KG1 (cell line): ENCODE measurements at places on chromosomes 12 and 14.

- DNase-seq, result no peak
Measured at GRCh38 chr14:101491841-101492240, 69.5 kb upstream of the DIO3 start.

DNA sequence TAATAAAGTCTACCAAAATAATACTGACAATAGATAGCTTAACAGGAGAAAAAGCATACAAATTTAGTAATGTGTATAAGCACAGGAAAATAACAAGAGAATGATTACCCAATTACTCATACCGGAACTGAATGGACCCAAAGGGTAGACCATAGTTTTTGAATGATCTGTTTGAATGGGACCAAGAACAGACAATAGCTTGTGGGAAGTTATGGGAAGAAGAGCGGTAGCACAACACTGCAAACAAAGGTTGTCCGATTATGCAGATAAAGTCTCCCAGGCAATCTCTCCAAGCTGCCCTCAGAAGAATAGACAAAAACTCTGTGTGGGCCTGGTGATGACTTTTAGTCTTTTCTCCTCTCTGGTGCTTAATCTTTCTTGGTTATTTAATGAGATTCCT lies 96.6 kb upstream of the NEDD1 start:
- DNase-seq, result no peak

DNA sequence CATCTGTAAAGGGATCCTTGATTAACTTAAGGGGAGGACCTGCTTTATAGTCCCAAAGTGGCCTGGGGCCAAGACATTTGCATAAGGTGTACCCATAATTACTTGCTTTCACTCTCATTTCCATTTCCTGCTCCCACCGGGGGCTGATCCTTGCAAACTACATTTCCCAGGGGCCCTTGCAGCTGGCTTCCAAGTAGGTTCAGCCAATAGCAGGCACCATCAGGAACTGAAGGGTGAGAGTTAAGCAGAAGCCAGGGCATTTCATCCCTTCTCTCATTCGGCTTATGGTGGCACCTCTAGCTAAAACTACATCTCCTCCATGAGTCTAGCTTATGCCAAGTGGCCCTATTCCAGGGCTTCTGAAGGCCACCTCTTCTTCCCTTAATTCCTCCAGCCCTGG lies 88.8 kb downstream of the CCDC60 start:
- no peak for DNase-seq

- no peak for DNase-seq
Measured at GRCh38 chr12:127761880-127762279, 505.1 kb upstream of the TMEM132C start.

GRCh38 chr14:22159099-22159498 lies 429.9 kb downstream of the DAD1 start:
- peak; percentile 12 for DNase-seq

GRCh38 chr12:110717037-110717436 lies 25.7 kb downstream of the PPP1CC start:
- DNase-seq, result no peak

DNA sequence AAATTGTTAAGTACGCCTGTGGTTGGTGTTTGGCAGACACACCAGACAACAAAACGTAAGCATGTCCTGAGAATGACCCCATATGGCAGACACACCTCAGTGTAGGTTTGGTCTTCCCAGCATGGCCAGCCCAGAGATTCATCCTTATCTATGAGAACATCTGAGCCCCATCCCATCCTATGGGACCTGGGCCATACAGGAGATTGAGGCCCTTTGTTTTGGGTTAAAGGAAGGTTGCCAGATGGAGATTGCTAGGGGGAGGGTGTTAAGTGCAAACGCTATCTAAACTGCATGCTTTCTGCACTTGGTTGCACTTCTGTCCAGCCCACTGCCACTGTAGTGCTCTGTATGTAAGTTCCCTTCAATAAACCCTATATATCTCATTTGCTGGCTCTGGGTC lies 4.1 kb upstream of the PCNX4 start:
- DNase-seq, result no peak

DNA sequence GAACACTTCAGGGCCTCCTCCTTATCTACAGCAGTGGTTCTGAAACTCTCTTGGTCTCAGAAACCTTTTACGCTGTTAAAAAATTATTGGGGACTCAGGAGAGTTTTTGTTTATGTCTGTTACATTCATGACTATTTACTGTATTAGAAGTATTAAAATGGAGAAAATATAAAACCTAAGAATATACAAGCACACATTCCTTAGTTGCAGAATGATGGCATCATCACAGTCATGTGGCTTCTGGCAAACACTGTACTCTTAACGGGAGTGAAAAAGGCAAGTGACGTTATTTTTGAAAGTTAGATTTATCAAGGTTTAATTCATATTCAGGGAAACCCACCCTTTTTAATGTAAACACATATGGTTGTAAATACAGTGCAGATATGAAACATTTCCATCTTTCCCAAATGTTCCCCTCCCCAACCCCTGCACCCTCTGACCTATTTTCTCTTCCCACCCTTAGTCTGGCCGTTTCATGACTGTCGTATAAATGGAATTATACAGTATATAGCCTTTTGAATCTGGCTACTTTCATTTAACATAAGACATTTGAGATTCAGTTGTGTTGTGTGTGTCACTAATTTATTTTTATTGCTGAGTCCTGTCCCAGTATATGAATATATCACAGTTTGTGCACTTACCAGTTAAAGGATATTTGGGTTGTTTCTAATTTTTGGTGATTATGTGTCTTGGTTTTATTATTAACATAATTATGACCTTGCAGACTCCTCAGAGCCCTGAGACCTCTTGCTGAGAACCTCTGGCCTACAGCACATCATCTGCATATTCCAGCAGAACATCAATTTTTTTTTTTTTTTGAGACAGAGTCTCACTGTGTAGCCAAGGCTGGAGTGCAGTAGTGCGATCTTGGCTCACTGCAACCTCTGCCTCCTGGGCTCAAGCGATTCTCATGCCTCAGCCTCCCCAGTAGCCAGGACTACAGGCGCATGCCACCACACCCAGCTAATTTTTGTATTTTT lies 457.0 kb downstream of the PCNX1 start:
- no peak for DNase-seq

DNA sequence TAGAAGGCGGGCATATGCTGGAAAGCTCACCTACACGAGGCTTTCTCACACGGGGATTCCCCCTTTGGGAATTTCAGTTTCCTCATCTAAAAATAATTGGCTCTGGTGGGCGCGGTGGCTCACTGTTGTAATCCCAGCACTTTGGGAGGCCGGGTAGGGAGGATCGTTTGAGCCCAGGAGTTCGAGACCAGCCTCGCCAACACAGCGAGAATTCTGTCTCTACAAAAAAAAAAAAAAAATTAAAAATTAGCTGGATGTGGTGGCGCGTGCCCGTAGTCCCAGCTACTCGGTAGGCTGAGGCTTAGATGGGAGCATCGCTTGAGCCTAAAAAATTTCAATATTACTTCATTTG lies 400 bp upstream of the NDUFA12 start:
- no peak for DNase-seq

DNA sequence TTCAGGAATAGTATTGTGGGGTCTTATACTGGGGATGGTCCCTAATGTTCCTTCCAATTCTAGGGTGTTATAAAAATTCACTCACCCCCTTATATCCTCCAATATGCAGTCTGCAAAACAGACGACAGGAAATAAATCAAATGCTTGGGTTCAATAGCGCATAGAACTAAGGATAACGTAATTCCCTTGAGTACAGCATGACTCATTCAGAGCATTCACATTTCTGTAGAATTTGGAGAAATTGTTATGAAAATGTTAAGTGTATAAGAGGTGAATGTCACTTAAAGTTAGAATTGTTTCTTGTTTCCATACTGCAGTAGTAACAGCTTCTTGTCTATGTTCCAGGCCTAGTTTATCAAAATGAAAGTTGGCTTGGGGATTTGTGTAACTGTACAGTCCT lies 271.4 kb downstream of the RPS29 start:
- DNase-seq, result no peak

DNA sequence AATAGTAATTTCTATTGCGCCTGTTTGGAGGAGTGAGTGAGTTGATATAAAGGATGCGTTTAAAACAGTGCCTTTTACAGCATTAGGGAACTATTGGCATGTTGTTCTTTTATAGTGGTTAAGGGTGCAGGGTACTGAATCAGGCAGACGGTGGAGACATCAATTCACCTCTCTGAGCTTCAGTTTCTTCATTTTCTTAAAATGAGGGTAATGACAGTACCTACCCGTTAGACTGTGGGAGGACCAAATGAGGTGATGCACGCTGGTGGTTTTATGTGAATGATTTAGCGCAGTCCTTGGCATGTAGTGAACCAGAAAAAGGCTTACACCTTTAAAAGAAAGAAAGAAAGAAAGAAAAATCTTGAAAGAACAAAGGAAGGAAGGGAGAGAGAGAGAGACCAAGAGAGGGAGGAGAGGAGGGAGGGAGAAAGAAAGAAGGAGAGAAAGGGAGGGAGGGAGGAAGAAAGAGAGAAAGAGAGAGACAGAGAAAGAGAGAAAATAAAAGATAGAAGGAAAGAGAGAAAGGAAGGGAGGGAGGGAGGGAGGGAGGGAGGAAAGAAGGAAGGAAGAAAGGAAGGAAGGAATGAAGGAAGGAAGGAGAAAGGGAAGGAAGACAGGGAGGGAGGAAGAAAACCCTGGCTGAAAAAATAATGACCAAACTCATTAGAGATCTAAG lies 22.2 kb upstream of the CCND2 start:
- no peak for DNase-seq

DNA sequence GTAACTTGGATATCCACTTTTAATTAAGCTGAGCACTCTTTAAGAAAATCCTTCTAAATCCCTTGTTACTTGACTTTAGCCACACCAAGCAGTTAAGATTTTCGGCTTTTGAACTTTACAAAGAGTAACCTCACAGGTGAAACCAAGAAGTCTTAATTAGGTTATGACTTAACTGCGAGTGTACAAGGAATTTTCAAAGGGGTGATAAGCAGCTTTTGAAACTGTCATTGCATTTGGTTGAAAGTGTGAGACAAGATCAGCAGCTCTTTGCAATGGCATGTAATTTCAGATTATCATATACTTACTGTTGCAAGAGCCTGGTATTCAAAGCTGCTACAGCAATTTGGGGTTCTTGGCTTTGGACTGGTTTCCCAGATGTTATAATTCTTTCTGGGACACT lies 137.5 kb downstream of the TMEM117 start:
- no peak for DNase-seq

DNA sequence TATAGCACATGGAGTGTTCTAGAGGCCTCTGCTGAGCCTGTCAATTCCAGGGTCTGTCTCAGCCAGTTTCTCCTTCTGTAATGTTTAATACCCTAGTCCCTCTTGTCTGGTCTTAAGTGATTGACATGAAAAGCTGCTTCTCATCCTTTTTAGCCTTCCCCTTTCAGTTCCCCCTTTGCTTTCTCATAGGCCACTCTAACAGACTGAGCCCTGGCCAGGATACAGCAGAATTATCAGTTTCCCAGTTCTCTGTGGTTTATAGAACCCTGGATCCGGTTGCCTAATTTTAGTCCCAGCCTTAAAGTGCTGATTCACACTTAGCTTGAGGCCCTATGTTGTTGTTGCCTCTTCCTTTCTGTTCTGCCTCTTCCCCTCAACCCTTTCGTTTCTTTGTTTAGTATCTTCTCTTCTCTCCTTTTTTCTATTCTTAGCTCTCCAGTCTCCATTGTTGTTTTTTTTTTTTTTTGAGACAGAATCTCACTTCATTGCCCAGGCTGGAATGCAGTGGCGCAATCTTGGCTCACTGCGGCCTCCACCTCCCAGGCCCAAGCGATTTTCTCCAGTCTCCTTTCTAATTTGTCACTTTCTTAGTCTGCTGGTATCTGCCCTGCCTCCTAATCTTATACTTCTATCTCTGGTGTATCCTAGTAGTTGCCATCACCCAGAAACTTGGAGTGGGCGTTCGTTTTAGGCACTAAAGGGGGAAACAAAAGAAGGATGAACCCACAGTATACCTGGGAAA lies 2.9 kb upstream of the BIN2 start:
- no peak for DNase-seq

- no peak for DNase-seq
Measured at GRCh38 chr12:67885375-67886169, 103.7 kb upstream of the IFNG-AS1 start.

DNA sequence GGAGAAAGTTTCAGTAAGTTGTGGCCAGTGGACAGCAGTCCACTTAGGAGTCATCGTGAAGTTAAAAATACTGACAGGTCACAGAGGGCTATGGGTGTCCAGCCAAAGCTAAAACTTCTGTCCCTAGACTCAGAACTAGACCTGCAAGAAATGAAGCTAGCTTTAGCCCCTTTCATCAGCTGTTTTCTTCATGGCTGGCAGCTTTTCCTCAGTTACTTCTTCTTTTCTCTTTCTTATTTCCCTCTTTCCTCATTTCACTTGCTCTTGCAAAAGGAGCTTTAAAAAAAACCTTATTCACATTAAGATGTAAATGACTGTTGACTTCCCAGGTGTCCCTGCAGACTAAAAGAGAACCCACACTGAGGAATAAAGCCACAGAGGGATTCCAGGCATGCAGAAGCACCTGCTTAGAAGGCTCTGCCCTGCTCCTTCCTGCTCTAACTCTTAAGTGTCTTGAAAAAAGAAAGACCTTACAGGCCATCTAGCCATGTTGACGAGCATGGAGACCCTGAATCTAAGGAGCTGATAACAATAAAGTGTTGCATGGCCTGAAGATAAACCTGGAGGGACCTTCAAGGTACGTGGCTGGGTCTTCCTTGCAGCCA lies 69.7 kb upstream of the CCND2 start:
- DNase-seq, result no peak

DNA sequence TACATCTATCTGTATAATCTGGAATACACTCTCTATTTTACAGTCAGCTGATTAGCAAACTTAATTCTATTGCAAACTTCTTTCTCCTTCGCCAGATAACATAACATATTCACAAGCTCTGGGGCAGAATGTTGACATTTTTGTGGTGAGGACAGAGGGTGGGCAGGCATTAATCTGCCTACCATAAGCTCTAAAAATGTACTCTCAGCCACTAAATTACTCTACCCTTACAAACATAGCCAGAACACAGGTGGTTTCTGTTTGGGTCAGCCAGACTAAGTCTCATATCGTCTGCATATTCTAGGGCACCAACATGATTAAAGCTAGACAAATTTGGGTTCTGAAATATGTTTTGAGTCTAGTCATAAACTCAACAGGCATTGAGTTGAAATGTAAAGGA lies 90.1 kb downstream of the SLC6A15 start:
- DNase-seq, result no peak

DNA sequence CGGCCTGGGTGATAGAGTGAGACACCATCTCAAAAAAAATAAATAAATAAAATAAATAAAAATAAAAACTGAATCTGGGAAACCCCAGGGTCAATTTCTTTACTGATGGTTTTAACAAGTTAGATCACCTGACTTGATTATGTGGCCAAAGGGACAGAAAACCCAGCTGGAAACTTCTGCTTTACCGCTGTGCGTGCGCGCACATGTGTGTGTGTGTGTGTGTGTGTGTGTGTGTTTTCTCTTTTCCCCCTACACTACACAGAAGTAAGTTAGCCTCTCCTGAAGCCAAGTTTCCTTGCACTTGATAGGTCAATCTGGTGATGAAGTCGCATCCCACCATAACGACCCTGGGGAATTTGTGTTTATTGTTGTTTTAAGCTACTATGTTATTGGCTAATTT lies 105.3 kb upstream of the AMN1 start:
- DNase-seq, result no peak

- DNase-seq, result no peak
Measured at GRCh38 chr14:77327111-77327510, 6.3 kb downstream of the GSTZ1 start.
